Right ventricle myocardium superior (tissue), 1 donor: ENCODE measurements at places on chromosomes 5 and 9.

DNA sequence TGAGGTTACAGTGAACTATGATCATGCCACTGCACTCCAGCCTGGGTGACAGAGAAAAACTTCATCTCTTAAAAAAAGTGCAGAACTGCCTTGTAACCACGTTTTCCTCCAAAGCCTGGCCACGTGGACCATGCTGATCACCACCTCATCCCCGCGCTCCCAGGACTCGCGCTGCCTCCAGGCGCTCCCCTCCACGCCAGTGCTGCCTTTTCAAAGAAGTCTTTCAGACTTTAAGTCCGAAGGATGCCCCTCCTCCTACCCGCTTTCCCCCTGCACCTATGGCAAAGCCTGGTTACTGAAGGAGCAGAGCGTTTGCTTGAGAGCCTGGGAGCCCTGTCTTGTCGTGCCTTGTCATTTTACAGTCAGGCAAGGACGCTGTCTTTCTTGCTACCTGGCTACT, 43.8 kb downstream of the HABP4 start:
- no peak for DNase-seq

GRCh38 chr5:17317473-17317872, 100.0 kb downstream of the BASP1 start:
- no peak for DNase-seq

DNA sequence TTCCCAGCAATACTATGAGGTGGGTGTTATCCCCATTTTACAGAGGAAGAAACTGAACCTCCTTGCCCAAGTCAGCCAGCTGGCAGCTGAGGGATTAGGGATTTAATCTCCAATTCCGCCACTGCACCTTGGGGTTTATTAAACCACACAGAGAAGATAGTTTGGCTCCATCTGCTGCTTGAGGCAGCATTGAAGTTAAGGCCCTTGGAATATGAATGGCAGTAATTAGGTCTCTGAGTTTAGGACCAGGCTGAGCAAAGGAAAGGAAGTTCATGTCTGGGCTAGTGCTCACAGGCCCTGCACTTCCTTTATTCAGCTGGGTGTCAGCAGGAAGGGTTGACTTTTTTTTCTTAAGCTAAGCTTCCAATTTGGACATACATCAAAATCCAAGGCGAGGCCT, 86.9 kb upstream of the GDNF start:
- no peak for DNase-seq

DNA sequence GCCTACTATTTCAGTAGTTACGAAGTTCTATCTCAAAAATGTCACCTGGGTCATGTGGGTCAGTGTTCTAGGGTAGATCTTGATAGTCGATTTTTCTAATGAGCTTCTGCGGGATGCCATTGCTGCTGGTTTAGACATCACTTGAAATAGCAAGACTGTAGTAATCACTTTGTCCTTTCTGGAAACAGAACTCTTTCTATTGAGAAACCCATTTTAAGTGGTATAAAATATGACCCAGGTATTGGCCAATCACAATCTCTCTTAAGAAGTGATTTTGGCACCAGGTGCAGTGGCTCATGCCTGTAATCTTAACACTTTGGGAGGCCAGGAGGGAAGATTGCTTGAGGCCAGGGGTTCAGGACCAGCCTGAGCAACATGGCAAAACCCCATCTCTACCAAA, 17.6 kb downstream of the ARRDC3 start:
- no peak for DNase-seq

DNA sequence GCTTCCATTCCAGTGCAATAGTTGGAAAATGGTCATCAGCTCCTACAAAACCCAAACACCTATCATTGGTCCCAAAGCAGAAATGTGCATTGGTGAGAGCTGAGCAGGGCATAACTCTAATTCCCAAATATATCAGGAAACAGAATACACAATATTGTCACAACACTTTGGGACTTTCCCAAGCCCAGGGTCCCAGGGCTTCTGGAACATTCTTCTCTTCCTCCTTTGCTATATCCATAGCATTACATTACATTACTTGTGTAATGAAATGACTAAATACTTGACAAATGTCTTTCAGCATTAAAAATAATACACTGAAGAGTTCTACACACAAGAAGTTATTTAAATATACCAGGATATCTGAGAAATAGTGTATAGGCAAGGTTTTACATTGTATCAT, 45.6 kb downstream of the LIX1 start:
- DNase-seq, result no peak

GRCh38 chr9:13141629-13142028, 137.9 kb downstream of the MPDZ start:
- no peak for DNase-seq

DNA sequence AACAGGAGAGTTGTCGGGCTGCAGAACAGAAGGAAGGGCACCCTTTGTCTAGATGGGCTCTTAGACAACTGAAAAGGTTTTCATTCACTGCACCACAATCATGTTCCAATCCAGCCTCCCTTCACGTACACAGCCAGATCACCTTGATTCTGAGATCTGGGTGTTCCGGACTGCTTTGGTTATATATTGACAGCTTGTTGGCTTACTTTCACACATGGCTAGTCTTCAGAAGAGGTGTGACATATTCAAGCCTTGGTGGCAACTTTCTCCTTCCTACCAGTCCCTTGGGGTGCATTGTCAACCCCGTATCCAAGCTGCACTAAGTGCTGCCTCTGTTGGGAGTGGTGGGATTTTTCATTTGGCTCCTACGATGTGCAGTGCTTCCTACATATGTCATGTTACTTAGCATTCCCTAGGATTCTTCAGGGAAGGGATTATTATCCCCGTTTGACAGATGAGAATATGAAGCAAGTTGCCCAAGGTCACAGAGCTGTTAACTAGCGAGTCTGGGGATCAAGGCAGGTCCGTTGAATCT, 100.6 kb downstream of the LIFR start:
- no peak for DNase-seq

GRCh38 chr9:38685535-38685934, 34.4 kb downstream of the FAM240B start:
- DNase-seq, result no peak

GRCh38 chr9:78130853-78131252, 99.2 kb upstream of the GNAQ start:
- DNase-seq, result no peak

- DNase-seq, result no peak
These were observed 40.5 kb upstream of the CDH18 start for GRCh38 chr5:20028506-20028905.

DNA sequence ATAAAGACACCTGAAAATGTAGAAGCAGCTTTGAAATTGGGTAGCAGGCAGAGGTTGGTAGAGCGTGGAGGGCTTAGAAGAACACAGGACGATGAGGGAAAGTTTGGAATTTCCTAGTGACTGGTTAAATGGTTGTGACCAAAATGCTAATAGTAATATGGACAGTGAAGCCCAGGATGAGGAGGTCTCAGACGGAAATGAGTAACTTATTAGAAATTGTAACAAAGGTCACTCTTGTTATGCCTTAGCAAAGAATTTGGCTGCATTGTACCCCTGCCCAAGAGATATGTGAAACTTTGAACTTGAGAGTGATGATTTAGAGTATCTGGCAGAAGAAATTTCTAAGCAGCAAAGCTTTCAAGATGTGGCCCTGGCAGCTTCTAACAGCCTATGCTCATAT, 382.5 kb downstream of the KCNN2 start:
- DNase-seq, result no peak

DNA sequence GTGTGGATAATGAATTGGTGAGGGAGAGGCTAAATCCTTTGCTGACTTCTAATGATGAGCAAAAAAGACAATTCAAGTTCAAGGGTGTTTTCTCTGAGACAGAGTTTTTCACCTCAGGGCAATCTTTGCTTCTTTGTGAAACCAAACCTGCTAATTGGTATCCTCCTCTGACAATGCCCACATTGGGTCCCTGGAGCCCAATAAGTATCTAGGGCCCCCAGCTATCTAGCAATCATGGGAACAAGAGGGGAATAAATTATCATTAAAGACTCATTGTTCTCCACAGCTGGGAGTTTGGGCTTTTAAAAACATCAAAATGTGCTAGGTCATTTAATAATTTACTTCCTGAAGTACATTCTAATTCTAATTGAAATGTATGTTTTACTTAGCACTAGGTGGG, 227.3 kb downstream of the TMEM167A start:
- no peak for DNase-seq

DNA sequence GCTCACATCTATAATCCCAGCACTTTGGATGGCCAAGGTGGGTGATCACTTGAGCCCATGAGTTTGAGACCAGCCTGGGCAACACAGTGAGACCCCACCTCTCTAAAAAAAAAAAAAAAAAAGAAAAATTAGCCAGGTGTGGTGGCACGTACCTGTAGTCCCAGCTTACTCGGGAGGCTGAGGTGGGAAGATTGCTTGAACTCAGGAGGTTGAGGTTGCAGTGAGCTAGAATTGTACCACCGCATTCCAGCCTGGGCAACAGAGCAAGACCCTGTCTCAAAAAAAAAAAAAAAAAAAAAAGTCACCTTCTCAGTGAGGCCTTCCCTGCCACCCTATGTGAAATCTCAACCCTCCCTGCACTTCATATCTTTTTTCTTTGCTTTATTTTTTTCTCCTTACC, 14.0 kb upstream of the SEPTIN8 start:
- no peak for DNase-seq

DNA sequence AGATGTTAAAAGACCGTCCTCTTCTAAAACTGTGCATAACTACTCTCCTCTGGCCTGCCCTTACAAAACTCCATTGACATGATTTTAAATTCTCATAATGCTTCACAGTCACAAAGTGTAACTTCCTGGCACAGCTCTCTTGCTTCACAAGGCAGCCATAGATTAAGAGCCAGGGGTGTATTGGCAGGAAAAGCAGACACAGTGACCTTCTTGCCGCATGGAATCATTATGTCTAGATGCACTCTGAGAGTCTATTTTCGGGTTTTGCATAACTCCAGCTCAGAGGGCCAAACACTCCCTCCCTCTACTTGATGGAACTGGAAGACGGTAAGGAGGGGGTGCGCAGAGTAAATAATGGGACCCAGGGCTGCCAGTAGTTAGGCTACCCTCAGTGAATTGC, 110.1 kb downstream of the MARCHF3 start:
- DNase-seq, result no peak

- DNase-seq, result no peak
These were observed 23.1 kb downstream of the CXXC5 start for GRCh38 chr5:139671096-139671841.

GRCh38 chr9:35711501-35712428, 20.2 kb downstream of the TLN1 start:
- no peak for DNase-seq

GRCh38 chr5:66909364-66909763, 287.2 kb downstream of the CD180 start:
- DNase-seq, result no peak

DNA sequence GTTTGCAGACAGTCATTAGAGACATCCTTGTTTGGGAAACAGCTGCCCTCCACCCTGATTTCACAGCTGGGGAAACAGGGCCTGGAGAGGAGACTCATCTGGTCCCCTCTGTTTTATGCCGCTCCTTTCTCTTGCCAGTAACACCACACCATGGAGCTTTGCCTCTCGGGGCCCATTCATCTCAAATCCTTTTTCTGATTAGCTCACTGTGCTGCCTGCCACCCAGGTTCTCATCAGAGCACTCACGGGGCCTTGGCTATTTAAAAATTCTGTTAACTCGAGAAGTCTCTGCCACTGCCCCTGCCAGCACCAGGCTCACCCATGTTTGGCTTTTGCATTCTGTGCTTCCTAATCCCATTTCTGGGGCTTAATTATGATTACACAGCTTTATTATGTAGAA, 36.8 kb upstream of the C5orf58 start:
- DNase-seq, result no peak

DNA sequence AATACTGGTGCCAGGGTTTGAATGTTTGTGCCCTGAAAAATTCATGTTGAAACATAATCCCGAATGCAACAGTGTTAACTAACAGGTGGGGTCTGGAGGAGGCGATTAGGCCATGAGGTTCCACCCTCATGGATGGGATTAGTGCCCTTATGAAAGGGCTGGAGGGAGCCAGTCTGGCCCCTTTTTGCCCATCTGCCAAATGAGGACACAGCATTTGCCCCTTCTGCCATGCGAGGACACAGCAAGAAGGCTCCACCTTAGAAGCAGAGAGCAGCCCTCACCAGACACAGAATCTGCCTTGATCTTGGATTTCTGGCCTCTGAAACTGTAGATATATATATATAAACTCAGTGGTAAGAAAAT, 32.6 kb upstream of the RNF130 start:
- no peak for DNase-seq

- no peak for DNase-seq
These were observed 252.4 kb upstream of the CCNH start for GRCh38 chr5:87665166-87665565.

- DNase-seq, result peak; percentile 44
These were observed 118.4 kb upstream of the PRSS3 start for GRCh38 chr9:33676746-33677505.

DNA sequence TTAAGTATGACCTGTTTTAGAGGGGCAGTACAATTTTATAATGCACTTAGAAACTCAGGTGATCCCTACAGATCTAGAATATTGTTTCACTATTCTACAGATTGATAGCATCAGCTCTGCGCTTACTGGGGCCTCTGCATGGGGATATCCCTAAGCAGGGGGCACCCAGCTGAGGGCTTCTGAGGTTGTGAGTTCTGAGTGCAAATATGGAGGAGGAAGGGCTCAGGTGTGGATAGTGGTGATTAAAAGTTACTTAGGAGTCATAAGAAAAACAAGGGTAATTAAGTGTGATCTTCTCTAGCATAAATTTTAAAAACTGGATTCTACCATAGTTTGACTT, 274.4 kb downstream of the EFNA5 start:
- no peak for DNase-seq

- no peak for DNase-seq
These were observed 52.4 kb downstream of the VCAN start for GRCh38 chr5:83523929-83524328.

GRCh38 chr9:128163523-128164306, 3.6 kb downstream of the BBLN start:
- peak; percentile 35 for DNase-seq

- DNase-seq, result no peak
These were observed 67.2 kb downstream of the PRLR start for GRCh38 chr5:35162848-35163709.

- no peak for DNase-seq
These were observed 4.9 kb downstream of the AK1 start for GRCh38 chr9:127872369-127873222.

DNA sequence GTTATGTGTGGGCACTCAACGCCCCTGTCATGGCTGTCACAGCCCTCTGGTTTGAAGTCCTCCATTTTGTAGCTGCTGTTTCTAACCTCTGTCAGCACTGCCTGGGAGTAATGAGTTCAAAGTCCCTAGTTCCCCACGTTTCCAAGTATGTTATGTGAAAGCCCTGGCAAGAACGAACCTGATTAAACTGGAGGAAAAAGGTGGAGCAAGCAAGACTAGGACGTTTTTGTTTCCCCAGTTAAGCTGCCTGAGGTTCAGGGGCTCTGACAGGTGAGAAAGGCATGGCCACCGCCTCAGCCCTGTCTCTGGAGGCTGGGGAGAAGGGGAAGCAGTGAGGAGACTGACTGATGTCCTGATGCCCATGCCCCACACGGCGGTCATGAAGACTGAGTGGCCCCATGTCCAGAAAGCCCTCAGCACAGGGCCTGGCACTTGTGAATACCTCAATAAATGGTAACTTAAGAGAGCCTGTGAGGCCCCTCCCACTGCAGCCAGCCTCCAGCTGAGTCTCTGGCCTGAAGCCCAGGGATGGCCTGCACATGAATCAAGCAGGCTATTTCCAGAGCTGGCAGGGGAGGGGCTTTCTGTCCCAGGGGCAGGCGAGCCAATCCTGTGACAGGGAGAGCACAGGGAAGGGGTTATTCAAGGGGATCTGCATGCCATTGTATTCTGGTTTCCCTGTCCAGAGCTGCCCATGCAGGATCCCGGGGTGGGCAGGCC, 61.8 kb downstream of the PFDN1 start:
- DNase-seq, result peak; percentile 94
